ENCODE measurements at places on chromosomes 4 and X. TPM values are rescaled to one million over a fixed set of nuclear protein-coding genes. Genes with fewer than 3 reads are reported as not detected.

DNA sequence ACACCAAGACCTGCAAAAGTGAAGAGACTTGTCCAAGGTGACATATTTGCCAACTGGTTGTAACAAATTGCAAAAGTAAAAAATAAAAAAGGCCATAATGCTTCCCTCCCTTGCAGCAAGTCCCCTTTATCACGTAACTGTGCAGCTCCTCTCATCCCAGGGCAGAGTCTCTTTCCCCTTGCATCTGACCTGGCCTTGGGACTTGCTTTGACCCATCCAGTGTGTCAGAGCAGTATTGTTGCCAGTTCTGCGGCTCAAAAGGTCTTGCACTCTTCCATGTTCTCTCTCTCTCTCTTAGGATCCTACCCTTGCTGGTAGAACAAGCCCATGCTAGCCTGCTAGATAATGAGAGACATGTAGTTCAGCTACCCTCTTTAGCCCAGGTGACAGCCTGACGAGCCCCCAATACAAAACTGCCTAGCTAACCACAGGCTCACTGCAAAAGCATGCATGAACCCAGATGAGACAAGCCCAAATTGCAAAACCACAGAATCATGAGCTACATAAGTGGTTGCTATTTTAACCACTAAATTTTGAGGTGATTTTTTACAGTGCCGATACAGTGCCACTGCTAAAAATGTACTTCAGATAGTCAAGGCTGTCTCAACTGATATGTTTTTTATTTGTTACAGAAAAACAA lies 289.5 kb upstream of the PPARGC1A start:
- H3K4me3 ChIP-seq = no peak overlapping the region
- no peaks in the 10 kb centered on the region for H3K36me3 ChIP-seq
- no peaks in the 10 kb centered on the region for H3K27me3 ChIP-seq
- no peak for DNase-seq
- no peak overlapping the region for H3K27ac ChIP-seq

- DNase-seq = no peak
- H3K4me3 ChIP-seq = no peak overlapping the region
- H3K27ac ChIP-seq = no peak overlapping the region
- no peaks in the 10 kb centered on the region for H3K4me1 ChIP-seq
- no peaks in the 10 kb centered on the region for H3K27me3 ChIP-seq
Observed at GRCh38 chrX:135556055-135556454, 35.6 kb downstream of the INTS6L start.

Gene FRAS1
- 9.7 TPM for total RNA-seq

- no peak overlapping the region for H3K4me3 ChIP-seq
- H3K27ac ChIP-seq = no peak overlapping the region
- H3K36me3 ChIP-seq = no peaks in the 10 kb centered on the region
- DNase-seq = no peak
- H3K27me3 ChIP-seq = no peaks in the 10 kb centered on the region
- H3K4me1 ChIP-seq = no peaks in the 10 kb centered on the region
Observed at GRCh38 chr4:8069102-8069752, 89.4 kb downstream of the ABLIM2 start.

Gene SLC4A4
- 182 TPM for total RNA-seq

- DNase-seq = no peak
- no peak overlapping the region for H3K4me3 ChIP-seq
- H3K4me1 ChIP-seq = no peaks in the 10 kb centered on the region
- no peaks in the 10 kb centered on the region for H3K36me3 ChIP-seq
Observed at GRCh38 chrX:45860450-45860849, 659.8 kb upstream of the DIPK2B start.

DNA sequence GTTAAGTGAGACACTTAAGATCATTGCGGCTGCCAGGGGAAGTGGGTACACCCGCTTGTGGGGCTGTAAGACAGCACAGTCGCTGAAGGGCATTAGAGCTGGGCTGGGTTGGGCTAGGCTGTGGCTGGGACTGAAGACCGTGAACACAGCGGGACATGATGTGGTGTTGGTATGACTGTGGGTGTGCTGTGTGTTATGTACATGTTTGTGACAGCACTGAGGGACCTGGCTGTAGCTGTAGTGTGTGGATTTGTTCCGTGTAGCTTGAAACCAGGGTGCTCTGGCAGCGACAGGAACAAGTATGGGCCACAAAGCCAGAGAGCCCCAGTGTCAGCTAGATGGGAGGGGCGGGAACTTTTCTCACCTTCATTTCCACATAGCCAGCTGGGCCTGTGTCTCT lies 82.1 kb downstream of the NHSL2 start:
- no peak for DNase-seq
- H3K36me3 ChIP-seq = no peaks in the 10 kb centered on the region
- no peak overlapping the region for H3K27ac ChIP-seq
- H3K4me3 ChIP-seq = no peak overlapping the region

DNA sequence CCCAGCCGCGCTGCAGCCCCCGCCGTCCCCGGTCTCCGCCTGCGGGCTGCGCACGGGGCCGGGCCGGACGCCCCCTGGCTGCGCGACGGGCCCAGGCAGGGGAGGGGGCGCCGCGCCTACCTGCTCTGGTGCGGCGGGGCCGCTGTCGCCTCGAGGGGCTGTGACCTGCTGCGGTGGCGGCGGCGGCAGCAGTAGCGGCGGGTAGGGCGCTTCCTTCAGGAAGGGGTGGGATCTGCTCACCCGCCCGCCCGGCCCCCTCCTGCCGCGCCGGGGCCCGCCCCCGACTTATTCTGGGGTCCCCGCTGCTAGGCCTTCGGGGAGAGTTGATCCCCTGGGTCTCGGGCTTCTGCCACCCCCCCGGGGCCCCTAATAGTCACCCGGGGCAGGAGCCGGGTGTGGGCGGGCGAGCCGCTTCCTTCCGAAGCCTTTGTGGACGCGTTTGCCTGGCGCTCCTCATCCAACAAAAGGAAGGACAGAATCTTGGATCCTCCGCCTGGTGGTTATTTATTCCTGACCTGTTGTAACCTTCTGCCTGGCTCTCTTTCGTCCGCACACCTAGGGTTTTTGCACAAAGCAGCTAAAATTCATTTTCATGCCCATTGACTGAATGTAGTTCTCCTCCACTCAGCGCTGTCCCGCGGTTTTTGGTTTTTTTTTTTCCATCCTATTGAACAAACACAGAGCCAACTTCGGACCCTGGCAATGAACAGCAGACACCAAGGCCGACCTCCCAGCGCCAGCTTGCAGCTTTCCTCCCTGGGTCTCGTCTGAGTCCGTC lies at the start of gene TMEM150C:
TSS of gene TMEM150C (minus strand) at position 203 of the 778 bp plus-strand sequence. CDS start 57,331 bp downstream, outside the sequence.
- H3K36me3 ChIP-seq = no peaks in the 10 kb centered on the region
- peak; percentile 22 for DNase-seq
- H3K4me3 ChIP-seq = peak within 1 kb of the TSS; percentile 87
- peaks cover 18% of the 10 kb centered on the region for H3K27me3 ChIP-seq

All from transverse colon (tissue), 4 donors.